ENCODE measurements at places on chromosomes 7 and 10. TPM values are rescaled to one million over a fixed set of nuclear protein-coding genes. Genes with fewer than 3 reads are reported as not detected.

Gene ADAMTS14
- 0.16 TPM for total RNA-seq

Gene CADPS2
- total RNA-seq = 0.05 TPM

Gene PRXL2A
- total RNA-seq = 43.5 TPM

Gene RSPH10B2
- total RNA-seq = 0.14 TPM

Gene ATP6V0E2
- total RNA-seq = 61.2 TPM

Gene TWIST1
- total RNA-seq = 3.2 TPM

Gene WNT8B
- not detected for total RNA-seq

All from A549 treated with Hydrocortisone at 1 μM for 4 hours (cell line).